ENCODE measurements at places on chromosomes 2 and 18.

GRCh38 chr2:233676046-233676445, 4.3 kb downstream of the UGT1A9 start:
- H3K27me3 ChIP-seq, result no peaks in the 10 kb centered on the region
- DNase-seq, result no peak

DNA sequence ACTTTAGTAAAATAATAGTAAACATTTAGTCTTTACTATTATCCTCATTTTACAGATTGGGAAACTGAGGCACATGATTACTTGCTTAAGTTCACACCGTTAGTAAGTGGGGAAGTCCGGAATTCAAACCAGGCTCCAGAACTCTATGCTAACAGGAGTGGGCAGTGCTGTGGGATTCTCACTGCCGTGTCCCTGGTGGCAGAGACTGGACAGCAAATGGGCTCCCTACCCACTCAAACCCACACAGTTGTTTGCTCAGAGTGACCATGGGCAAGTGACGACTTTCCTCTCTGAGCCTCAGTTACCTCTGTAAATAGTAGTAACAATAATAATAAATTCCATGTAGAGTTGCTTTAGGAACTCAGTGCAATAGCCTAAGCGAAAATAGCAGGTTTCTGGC, 24.0 kb downstream of the MAIP1 start:
- no peaks in the 10 kb centered on the region for H3K36me3 ChIP-seq

- no peak overlapping the region for H3K4me3 ChIP-seq
- no peak for DNase-seq
- no peaks in the 10 kb centered on the region for H3K36me3 ChIP-seq
- no peak overlapping the region for H3K27ac ChIP-seq
Observed at GRCh38 chr2:239669899-239670460, 269.2 kb upstream of the HDAC4 start.

DNA sequence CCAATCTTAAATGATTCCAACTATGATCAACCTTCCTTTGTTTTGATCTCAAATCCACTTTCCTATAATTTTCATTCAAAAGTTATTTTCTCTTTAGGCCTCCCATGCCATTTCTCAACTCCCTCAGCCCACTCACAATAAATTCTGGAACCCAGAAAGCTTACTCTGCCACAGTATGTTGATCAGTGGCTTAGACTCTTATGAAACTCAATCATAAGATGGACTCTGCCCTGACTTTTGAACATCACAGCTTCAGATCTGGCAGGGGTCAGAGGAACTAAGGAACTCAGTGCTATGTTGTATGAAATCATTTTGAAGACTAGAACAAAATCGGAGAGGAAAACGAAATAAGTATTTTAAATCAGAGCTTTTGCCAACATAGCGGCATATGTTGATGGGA, 59.8 kb upstream of the LGALSL start:
- H3K4me3 ChIP-seq, result no peak overlapping the region
- no peaks in the 10 kb centered on the region for H3K27me3 ChIP-seq
- peak overlapping the region; percentile 68 for H3K27ac ChIP-seq
- no peak for DNase-seq
- no peaks in the 10 kb centered on the region for H3K36me3 ChIP-seq
- peaks cover 6% of the 10 kb centered on the region for H3K4me1 ChIP-seq

GRCh38 chr18:58180738-58181353, 136.8 kb downstream of the NEDD4L start:
- peak; percentile 74 for DNase-seq
- H3K27me3 ChIP-seq, result no peaks in the 10 kb centered on the region

DNA sequence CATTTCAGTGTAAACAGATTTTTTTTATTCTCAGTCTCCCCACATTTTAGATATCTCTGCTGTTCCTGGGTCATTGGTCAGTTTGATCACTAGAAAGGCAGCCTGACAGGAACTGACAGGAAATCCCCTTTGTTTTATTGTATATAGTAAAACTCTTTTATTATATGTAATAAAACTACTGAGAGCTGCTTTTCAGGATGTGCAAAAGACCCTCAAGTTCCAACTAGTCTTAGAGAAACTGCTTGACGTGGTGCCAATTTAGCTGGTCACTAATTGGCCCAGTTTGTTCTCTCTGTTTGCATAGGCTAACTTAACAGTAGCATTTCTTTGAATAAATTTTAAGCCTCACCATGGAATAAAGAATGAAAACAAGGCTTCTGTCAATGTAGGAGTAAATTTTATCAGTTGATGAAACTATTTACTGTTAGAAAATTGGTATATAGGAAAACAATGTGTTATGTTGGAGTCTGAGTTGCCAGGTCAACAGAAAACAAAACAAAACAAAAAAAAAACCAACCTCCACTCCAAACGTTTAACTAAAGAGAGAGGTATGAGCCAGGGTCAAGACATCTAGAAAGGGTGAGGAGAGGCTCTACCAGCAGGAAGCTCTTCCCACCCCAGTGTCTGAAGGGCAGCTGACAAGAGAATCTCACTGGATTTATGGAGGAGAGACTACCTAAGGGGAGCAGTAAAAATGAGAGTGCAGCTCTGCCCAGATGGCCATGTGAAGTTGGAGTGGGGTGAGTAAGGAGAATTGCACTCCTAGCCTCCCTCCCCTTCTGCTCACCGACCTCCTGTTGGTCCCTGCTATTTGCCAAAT, 184.6 kb downstream of the ST6GAL2 start:
- H3K27me3 ChIP-seq, result no peaks in the 10 kb centered on the region
- H3K27ac ChIP-seq, result no peak overlapping the region
- no peaks in the 10 kb centered on the region for H3K36me3 ChIP-seq
- no peaks in the 10 kb centered on the region for H3K4me1 ChIP-seq
- no peak for DNase-seq

DNA sequence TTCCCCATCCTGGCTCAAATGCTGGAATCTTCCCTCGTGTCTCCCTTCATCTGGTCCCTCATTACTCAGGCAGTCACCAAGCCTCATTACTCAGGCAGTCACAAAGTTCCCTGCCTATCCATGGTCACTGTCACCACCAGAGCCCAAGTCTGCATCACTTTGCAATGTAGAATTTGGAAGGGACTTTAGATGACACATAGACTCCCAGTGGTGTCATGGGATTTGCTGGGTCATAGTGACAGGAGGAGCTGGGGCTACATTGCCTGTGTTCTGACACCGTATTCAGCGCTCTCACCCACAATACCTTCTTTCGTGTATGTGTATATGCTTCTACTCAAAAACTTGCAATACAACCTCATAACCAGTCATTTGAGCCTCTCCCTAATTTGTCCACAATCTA, 2.1 kb upstream of the EMILIN1 start:
- H3K4me1 ChIP-seq, result peaks cover 5% of the 10 kb centered on the region
- no peaks in the 10 kb centered on the region for H3K36me3 ChIP-seq
- no peak overlapping the region for H3K4me3 ChIP-seq

DNA sequence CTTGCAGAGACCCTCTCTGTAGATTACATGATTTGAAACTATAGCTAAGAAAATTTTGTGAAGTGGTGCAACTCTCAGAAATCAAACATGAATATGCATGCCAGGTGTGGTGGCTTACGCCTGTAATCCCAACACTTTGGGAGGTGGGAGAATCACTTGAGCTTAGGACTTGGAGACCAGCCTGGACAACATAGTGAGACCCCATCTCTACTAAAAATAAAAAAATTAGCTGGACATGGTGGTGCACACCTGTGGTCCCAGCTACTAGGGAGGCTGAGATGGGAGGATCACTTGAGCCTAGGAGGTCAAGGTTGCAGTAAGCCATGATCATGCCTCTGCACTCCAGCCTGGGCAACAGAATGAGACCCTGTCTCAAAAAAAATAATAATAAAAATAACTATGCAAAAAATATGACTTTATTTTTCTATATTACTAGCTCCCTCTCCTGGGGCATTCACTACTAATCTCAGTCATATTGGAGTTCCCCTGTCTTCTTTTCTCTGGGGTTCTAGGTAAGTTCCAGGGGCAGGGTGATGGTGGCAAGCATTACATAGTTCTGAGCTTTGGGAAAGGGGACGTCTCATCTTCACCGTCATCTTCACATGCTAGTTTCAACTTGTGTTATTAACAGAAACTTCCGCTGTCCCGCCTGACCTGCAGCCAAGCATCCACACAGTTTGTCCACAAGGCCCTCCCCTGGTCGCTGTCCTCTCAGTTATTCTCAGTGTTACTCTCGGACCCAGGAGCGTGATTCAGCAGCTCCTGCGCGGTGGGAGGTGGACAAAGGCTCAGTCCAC, 96.8 kb upstream of the MBOAT2 start:
- H3K27me3 ChIP-seq, result no peaks in the 10 kb centered on the region
- no peaks in the 10 kb centered on the region for H3K36me3 ChIP-seq
- H3K27ac ChIP-seq, result no peak overlapping the region
- DNase-seq, result no peak

GRCh38 chr2:54853616-54854310, 130.3 kb downstream of the EML6 start:
- peaks cover 4% of the 10 kb centered on the region for H3K4me1 ChIP-seq
- H3K36me3 ChIP-seq, result no peaks in the 10 kb centered on the region
- no peak for DNase-seq
- H3K27ac ChIP-seq, result no peak overlapping the region

GRCh38 chr2:26740890-26741302, 23.2 kb upstream of the SLC35F6 start:
- peaks cover 19% of the 10 kb centered on the region for H3K4me1 ChIP-seq
- no peak overlapping the region for H3K4me3 ChIP-seq
- H3K36me3 ChIP-seq, result no peaks in the 10 kb centered on the region
- no peaks in the 10 kb centered on the region for H3K27me3 ChIP-seq

DNA sequence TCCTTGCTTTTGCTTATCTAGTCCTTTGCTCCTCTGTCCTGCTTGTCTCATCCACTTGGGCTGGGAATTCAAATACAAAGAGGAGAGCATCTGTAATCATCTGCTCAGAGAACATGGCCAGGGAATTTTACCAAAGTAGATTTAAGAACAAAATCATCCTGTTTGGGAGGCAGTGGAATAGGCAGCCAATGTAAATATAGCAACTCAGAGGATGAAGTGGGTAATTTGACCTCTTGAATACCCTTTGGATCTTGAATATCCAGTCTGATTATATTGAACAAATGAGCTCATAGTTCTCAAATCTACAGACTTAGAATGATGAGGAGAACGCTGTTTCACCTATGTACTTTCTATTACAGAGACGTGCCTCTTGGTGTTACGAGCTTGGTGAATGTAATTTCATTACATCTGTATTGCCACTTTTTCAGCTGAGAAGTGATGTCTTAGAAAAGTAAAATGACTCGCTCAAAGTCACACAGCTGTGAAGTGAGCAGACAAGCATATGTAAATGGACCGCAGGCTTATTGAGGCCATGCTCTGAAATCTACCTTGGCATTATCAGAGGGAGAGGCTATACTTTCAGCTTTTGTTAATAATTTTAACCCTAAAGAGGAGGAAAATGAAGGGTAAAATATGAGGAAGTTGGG, 266.3 kb downstream of the MTX2 start:
- H3K36me3 ChIP-seq, result no peaks in the 10 kb centered on the region
- no peaks in the 10 kb centered on the region for H3K27me3 ChIP-seq
- DNase-seq, result no peak
- H3K27ac ChIP-seq, result no peak overlapping the region
- no peak overlapping the region for H3K4me3 ChIP-seq
- H3K4me1 ChIP-seq, result peaks cover 15% of the 10 kb centered on the region

DNA sequence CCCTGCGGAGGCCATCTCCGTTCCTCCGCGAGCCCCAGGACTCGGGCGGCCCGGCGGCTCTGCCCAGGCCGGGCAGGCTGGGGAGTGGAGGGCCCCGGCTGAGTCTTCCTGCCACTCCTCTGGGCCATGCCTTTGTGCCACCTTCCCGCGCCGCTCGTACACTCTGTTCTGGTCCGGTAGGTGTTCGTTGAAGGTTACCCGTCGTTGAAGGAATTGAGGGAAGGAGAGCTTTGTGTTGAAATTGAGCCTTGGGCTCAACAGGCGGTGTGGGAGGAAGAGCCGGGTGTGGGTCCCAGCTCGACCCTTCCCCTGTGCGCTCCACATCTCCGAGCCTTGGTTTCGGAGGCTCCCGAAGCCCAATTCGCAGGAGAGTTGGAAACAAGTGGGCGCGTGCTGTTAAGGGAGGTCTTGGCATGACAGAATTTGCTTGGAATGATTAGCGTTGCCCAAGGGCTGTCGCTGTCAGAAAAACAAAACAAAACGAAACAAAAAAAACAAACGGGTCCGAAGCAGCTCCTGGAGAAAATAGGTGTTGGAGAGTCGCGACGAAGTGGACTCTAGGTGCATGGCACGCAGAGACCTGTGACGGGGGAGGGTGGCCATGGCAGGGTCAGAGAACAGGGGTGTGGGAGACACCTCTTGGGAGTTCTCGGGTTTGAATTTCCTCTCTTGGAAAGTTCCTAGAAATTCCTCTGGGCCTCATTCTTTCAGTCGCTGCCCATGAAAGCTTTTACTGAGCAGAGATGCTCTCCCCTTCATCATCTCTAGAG, 1.2 kb upstream of the MZT2A start:
- H3K4me1 ChIP-seq, result peaks cover 10% of the 10 kb centered on the region
- no peaks in the 10 kb centered on the region for H3K36me3 ChIP-seq
- H3K27me3 ChIP-seq, result no peaks in the 10 kb centered on the region
- H3K27ac ChIP-seq, result peak overlapping the region; percentile 71
- peak overlapping the region; percentile 88 for H3K4me3 ChIP-seq
- DNase-seq, result no peak
